Activated CD8-positive, alpha-beta T cell treated with anti-CD3 and anti-CD28 coated beads, Interleukin-2, amount 10 ng/mL, durations not matched to agents 7 days and 5 days (primary cell): ENCODE measurements at places on chromosomes 6 and 20. TPM values are rescaled to one million over a fixed set of nuclear protein-coding genes. Genes with fewer than 3 reads are reported as not detected.

GRCh38 chr6:157769776-157770426, 53.1 kb upstream of the SNX9 start:
- H3K27ac ChIP-seq, result no peak overlapping the region
- H3K36me3 ChIP-seq, result peaks cover 2% of the 10 kb centered on the region
- peaks cover 31% of the 10 kb centered on the region for H3K4me1 ChIP-seq
- peaks cover 12% of the 10 kb centered on the region for H3K27me3 ChIP-seq

DNA sequence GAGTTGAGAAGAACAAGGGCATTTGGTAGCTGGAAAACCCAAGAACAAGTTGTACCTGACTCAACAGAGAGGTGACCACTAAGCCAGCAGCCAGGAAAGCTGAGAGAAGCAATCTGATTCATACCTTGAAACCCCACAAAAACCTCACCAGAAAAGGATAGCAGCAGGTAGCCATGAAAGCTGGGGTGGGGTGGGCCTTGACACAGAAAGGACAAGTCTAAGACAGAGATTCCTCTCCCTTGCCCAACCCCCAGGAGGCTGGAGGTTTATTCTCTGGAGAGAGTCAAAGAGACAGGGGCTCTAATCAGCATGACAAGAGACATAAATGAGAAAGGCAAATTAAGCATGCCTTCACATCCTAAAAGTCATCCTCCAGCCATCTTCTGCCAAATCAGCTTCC, 151.7 kb upstream of the DST start:
- no peaks in the 10 kb centered on the region for H3K36me3 ChIP-seq
- DNase-seq, result no peak
- no peak overlapping the region for H3K27ac ChIP-seq
- H3K27me3 ChIP-seq, result peaks cover 10% of the 10 kb centered on the region

GRCh38 chr6:163263196-163263595, 151.3 kb upstream of the QKI start:
- no peak overlapping the region for H3K27ac ChIP-seq
- H3K4me3 ChIP-seq, result no peak overlapping the region
- H3K36me3 ChIP-seq, result no peaks in the 10 kb centered on the region
- peaks cover 9% of the 10 kb centered on the region for H3K4me1 ChIP-seq

Gene ABHD16B
- total RNA-seq, result not detected

DNA sequence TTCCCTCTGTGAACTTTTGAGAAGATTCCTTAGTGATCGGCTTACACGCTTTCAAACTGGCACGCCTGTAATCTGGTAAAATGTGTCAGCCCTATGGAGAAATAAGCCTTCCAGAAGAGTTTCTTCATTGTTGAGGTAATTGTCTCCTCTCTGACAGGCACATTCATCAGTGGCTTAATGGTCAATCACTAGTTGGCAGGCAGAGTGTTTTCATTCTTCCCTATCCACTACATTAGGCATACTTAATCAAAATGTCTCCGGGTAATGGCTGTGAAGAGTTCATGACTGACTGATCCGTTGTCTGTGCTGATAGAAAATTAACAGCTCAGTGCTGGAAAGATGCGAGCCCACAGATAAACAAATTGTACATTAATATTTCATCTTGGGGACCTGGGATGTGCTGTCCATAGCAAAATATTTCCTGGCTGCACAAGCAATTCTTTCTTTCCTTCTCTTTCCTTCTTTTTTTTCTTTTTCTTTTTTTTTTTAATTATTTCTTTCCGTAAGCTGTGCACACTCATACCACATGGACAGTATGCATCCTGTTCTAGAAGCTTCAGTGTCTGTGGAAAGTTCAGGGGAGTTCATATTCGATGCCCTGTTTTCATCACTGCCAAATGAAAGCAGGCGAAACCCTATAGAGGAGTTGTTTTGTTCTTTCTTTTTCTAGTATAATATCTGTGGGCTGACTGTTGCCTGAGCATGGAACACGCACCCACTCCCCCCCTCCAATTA, 31.4 kb downstream of the TSHZ2 start:
- peaks cover 2% of the 10 kb centered on the region for H3K27me3 ChIP-seq
- no peak overlapping the region for H3K27ac ChIP-seq
- no peak for DNase-seq
- H3K36me3 ChIP-seq, result no peaks in the 10 kb centered on the region
- H3K4me3 ChIP-seq, result no peak overlapping the region

GRCh38 chr20:44449864-44450263, 25.8 kb upstream of the TTPAL start:
- no peak overlapping the region for H3K4me3 ChIP-seq
- no peaks in the 10 kb centered on the region for H3K36me3 ChIP-seq
- H3K27ac ChIP-seq, result no peak overlapping the region
- DNase-seq, result no peak

Gene PRSS35
- total RNA-seq, result not detected

DNA sequence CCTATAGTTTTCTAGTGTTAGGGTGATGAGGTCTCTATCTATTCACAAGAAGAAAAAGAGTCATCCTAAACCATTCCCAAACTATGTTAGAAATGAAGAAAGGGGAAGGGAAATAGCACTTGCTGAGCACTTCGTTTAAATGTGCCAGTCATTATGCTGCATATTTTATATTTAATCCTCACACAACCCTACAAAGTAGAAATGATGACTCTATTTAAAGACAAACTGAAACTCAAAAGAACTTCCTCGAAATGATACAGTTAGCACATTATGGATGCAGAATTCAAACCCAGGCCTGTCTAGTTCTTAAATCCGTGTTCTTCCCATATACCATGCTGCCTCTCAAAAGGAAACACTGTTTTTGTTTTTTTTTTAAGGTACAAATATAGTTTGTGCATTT, 174.6 kb downstream of the GMPR start:
- H3K27ac ChIP-seq, result peak overlapping the region; percentile 77
- H3K4me1 ChIP-seq, result peaks cover 29% of the 10 kb centered on the region
- peak overlapping the region; percentile 67 for H3K4me3 ChIP-seq
- no peaks in the 10 kb centered on the region for H3K27me3 ChIP-seq

Gene EYS
- not detected for total RNA-seq

DNA sequence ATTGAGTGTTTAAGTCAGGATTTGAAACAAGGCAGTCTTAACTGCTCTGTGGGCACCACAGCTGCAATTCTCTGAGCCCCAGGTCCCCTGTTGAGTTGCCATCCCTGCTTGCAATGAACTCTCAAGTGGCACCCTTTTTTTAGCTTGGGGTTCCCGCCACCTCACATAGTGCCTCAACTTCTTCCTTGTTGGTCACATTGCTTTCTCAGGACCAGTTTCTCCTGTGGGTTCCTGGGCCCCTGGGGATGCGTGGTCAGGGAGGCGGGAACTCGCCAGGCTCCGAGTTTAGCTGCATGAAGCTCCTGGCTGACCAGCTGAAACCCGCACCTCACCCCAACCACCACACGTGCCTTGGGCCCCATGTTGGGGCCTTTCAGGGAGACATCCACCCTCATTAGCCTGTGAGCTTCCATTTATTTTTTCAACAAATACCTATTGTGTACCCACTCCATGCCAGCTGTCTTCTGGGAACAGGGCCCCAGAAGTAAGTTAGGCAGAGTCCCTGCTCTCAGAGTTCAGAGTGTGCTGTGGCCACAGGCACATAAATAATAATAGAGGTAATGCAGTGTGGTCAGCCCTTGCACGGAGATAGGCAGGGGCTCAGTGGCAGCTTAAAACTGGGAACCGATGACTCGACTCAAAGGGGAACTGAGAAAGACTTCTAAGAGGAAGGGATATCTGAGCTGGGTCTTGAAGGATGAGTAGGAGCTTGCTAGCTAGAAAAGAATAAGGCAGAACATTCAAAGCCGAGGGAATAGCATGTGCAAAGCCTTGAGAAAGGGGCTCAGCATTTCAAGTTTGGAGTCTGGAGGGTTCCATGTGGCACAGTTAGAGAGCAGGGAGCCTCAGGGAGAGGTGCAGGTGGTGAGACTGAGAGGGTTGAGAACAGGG, 33.9 kb upstream of the FAM83D start:
- no peaks in the 10 kb centered on the region for H3K27me3 ChIP-seq
- H3K36me3 ChIP-seq, result peaks cover 34% of the 10 kb centered on the region
- no peak for DNase-seq
- peaks cover 51% of the 10 kb centered on the region for H3K4me1 ChIP-seq
- H3K4me3 ChIP-seq, result no peak overlapping the region

Gene TRMT6
- total RNA-seq, result 15.9 TPM

DNA sequence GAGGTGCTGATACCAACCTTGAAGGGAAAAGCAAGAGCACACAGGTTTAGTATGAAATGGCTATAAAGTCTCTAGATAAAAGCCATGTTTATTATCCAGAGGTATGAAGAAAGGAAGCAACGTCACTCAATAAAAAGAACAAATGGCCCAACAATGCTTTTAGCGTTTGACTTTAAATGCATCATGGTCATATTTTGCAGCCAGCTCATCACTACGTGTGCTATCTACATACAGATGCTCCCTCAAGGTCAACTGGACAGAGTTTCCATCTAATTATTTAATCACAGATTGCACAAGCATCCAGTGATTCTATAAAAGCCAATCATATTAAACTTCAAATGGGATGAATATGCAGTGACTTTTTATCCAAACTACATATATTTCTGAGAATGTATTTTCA, 127.6 kb upstream of the SYNDIG1 start:
- no peaks in the 10 kb centered on the region for H3K36me3 ChIP-seq
- no peak overlapping the region for H3K27ac ChIP-seq
- no peak for DNase-seq
- H3K4me1 ChIP-seq, result peaks cover 23% of the 10 kb centered on the region

Gene LYRM4
- total RNA-seq, result 28.9 TPM

Gene DEF6
- 191 TPM for total RNA-seq

DNA sequence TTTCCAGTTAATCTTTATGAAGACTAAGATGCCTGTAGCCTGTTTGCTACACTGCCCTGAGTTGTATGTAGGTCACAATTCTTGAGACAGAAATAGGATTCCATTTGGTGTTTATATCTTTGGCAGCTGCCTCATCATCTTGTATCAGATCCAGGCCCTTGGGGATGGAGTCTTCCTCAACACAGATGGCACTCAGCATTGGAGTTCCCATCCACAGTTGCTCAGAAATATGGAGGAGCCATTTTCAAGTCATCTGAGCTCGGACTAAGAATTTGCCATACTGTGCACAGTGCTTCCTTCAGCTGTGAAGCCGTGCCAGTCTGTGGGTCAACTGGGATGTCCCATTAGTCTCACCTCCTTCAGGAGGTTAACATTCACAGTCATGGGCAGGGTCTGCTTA, 156.6 kb downstream of the ZDHHC14 start:
- H3K4me1 ChIP-seq, result peaks cover 64% of the 10 kb centered on the region
- H3K27ac ChIP-seq, result peak overlapping the region; percentile 48
- no peaks in the 10 kb centered on the region for H3K27me3 ChIP-seq

- H3K4me3 ChIP-seq, result no peak overlapping the region
- H3K4me1 ChIP-seq, result no peaks in the 10 kb centered on the region
- no peaks in the 10 kb centered on the region for H3K36me3 ChIP-seq
- H3K27me3 ChIP-seq, result no peaks in the 10 kb centered on the region
- H3K27ac ChIP-seq, result no peak overlapping the region
Observed at GRCh38 chr20:11521476-11522365, 396.0 kb upstream of the BTBD3 start.

DNA sequence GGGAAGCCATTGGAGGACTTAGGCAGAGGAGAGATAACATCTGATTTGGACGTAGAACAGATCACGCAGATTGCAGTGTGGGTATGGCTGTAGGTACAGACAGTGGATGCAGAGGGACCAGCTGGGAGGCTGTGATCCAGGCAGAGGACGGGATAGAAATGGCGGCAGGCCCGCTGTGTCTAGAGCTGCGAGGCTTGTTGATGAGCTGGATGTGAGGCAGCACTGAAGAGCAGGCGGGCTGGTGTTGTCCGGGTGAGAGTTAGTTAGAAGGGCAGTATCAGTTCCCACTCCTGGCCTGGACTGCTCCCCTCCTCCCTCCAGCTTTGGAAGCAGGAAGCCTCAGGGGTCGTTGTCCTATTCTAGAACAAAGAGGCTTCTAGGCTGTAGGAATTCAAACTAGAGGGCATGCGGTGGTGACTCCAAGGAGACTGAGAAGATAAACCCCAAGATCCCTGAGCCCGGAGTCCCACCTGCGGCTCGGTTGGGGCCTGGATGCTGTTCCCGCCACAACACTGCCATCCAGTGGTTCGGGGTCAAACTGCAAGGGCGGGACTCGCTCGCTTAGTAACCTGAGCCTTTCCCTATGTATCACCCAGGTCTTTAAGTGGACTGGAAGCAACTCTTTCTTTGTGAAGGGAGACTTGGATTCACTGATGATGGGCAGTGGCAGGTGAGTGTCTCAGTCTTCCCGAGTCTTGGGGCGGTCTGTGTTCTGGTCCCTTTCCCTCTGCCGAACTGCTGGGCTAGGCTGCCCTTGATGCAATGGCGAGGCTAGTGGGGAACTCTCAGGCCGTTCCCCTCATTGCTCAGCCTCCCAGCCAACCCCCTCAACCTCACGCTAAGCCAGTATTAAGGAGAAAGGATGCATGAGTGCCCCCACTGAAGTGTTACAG, 11.2 kb downstream of the TLDC2 start:
- H3K4me3 ChIP-seq, result no peak overlapping the region
- peak; percentile 86 for DNase-seq
- peaks cover 12% of the 10 kb centered on the region for H3K4me1 ChIP-seq
- peak overlapping the region; percentile 64 for H3K27ac ChIP-seq

GRCh38 chr20:4136967-4137334, 121.6 kb upstream of the RNF24 start:
- no peak overlapping the region for H3K4me3 ChIP-seq
- no peak overlapping the region for H3K27ac ChIP-seq
- DNase-seq, result no peak
- H3K27me3 ChIP-seq, result peaks cover 6% of the 10 kb centered on the region
- no peaks in the 10 kb centered on the region for H3K4me1 ChIP-seq

GRCh38 chr6:43956478-43956877, 170.8 kb downstream of the MRPL14 start:
- no peaks in the 10 kb centered on the region for H3K36me3 ChIP-seq
- no peak overlapping the region for H3K4me3 ChIP-seq
- DNase-seq, result no peak
- no peak overlapping the region for H3K27ac ChIP-seq
- no peaks in the 10 kb centered on the region for H3K4me1 ChIP-seq

Gene PRL
- not detected for total RNA-seq

- no peak overlapping the region for H3K27ac ChIP-seq
- no peak overlapping the region for H3K4me3 ChIP-seq
- H3K27me3 ChIP-seq, result no peaks in the 10 kb centered on the region
- H3K4me1 ChIP-seq, result peaks cover 3% of the 10 kb centered on the region
- DNase-seq, result no peak
- no peaks in the 10 kb centered on the region for H3K36me3 ChIP-seq
Observed at GRCh38 chr6:38054527-38055202, 235.1 kb downstream of the ZFAND3 start.

Gene TINAG
- total RNA-seq, result not detected

DNA sequence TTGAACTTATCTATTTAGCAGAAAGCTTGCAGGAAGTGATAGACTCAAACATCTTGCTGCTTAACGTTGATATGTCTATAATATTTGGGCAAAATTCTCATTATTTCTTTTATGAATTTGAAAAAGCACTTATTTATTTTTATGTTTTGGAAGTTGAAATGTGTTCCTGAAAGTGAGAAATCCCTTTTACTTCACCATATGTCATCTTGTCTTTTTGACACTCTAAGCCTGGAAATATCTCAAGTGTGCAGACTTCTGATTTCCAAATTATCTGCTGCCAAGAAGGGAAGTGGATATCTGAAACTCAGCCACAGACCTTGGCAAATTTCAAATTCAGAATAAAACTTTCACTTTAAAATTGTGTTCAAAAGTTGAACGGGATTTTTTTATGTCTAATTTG, 368.7 kb upstream of the MANEA start:
- no peaks in the 10 kb centered on the region for H3K27me3 ChIP-seq
- no peak overlapping the region for H3K27ac ChIP-seq
- H3K36me3 ChIP-seq, result no peaks in the 10 kb centered on the region

- H3K27ac ChIP-seq, result no peak overlapping the region
- no peaks in the 10 kb centered on the region for H3K4me1 ChIP-seq
- no peaks in the 10 kb centered on the region for H3K36me3 ChIP-seq
- H3K4me3 ChIP-seq, result no peak overlapping the region
- no peak for DNase-seq
Observed at GRCh38 chr6:28996844-28997510, 8.1 kb downstream of the ZNF311 start.
